ENCODE measurements at places on chromosomes 5 and 9. TPM values are rescaled to one million over a fixed set of nuclear protein-coding genes. Genes with fewer than 3 reads are reported as not detected.

Gene KIF3A
- total RNA-seq, result 5.5 TPM

Gene IL4
- not detected for total RNA-seq

Gene SHOC1
- total RNA-seq, result 0.56 TPM

Gene FOXD4L3
- not detected for total RNA-seq

Gene IL13
- not detected for total RNA-seq

Gene LRRC70
- 0.16 TPM for total RNA-seq

Data from esophagus mucosa (tissue), 1 donor.